Neural progenitor cell (in vitro differentiated cells): ENCODE measurements at places on chromosomes 11 and 22. TPM values are rescaled to one million over a fixed set of nuclear protein-coding genes. Genes with fewer than 3 reads are reported as not detected.

The TMEM121B gene
- 2.8 and 5.0 TPM in 2 replicates for total RNA-seq

The CDCA5 gene
- total RNA-seq = 46.7 and 57.3 TPM in 2 replicates

The SYCE3 gene
- 2.8 TPM in 1 of 2 replicates, not detected in the other for total RNA-seq

The TMPRSS13 gene
- total RNA-seq = 0.22 TPM in 1 of 2 replicates, not detected in the other

The ROM1 gene
- 2.2 TPM in 1 of 2 replicates, not detected in the other for total RNA-seq

The KIAA0930 gene
- 15.0 and 36.7 TPM in 2 replicates for total RNA-seq

The ACCSL gene
- total RNA-seq = not detected in 2 replicates

The CALCB gene
- total RNA-seq = 0.62 and 3.1 TPM in 2 replicates

The MPEG1 gene
- total RNA-seq = not detected in 2 replicates

The ADAMTS15 gene
- 0.09 and 0.25 TPM in 2 replicates for total RNA-seq

The TRIM49 gene
- total RNA-seq = not detected in 2 replicates

The P4HA3 gene
- total RNA-seq = not detected in 2 replicates

The RIMBP3B gene
- total RNA-seq = 0.34 TPM in 1 of 2 replicates, not detected in the other

The DEFB131B gene
- not detected in 2 replicates for total RNA-seq

The PRDM11 gene
- total RNA-seq = 1.8 and 5.3 TPM in 2 replicates

The MMP12 gene
- total RNA-seq = not detected in 2 replicates

The OR4D5 gene
- total RNA-seq = not detected in 2 replicates

The UBQLNL gene
- 0.19 and 0.90 TPM in 2 replicates for total RNA-seq

The OOSP4A gene
- not detected in 2 replicates for total RNA-seq

The SOX10 gene
- 0.99 and 4.5 TPM in 2 replicates for total RNA-seq

The ZP1 gene
- total RNA-seq = not detected in 2 replicates

The CTSF gene
- 1.1 TPM in 1 of 2 replicates, not detected in the other for total RNA-seq

The TCN1 gene
- not detected in 2 replicates for total RNA-seq

The GLB1L2 gene
- total RNA-seq = 2.0 and 5.5 TPM in 2 replicates

The POTEH gene
- not detected in 2 replicates for total RNA-seq

The MS4A12 gene
- total RNA-seq = not detected in 2 replicates

The IFITM10 gene
- 0.34 TPM in 1 of 2 replicates, not detected in the other for total RNA-seq

The UBE2L3 gene
- total RNA-seq = 51.9 and 61.2 TPM in 2 replicates

The PRG3 gene
- not detected in 2 replicates for total RNA-seq

The ADM2 gene
- total RNA-seq = 0.13 and 2.6 TPM in 2 replicates

The DRD4 gene
- 0.97 and 6.6 TPM in 2 replicates for total RNA-seq

The NEFH gene
- 0.31 and 0.43 TPM in 2 replicates for total RNA-seq

The EHF gene
- 0.12 TPM in 1 of 2 replicates, not detected in the other for total RNA-seq

The SCUBE1 gene
- total RNA-seq = 25.9 and 35.3 TPM in 2 replicates

The C11orf87 gene
- not detected in 2 replicates for total RNA-seq

The FAM83F gene
- 0.09 and 0.56 TPM in 2 replicates for total RNA-seq

The CHKB gene
- 67.4 and 93.9 TPM in 2 replicates for total RNA-seq

The ANKK1 gene
- 0.22 TPM in 1 of 2 replicates, not detected in the other for total RNA-seq

The SUSD2 gene
- 0.02 and 0.25 TPM in 2 replicates for total RNA-seq
